Activated CD4-positive, CD25-positive, alpha-beta regulatory T cell treated with anti-CD3 and anti-CD28 coated beads, Interleukin-2, amount 50 U/mL, for 24 hours (primary cell): ENCODE measurements at places on chromosomes 3 and 15.

- ATAC-seq: peak; percentile 4
Measured at GRCh38 chr15:90994059-90994416, 297 bp downstream of the PRC1 start.

GRCh38 chr15:23629234-23629805, 18.3 kb downstream of the MAGEL2 start:
- no peak for ATAC-seq

GRCh38 chr3:111808439-111808838, 50.6 kb upstream of the PHLDB2 start:
- no peak for ATAC-seq

- no peak for ATAC-seq
Measured at GRCh38 chr3:94063496-94064119, 747 bp downstream of the NSUN3 start.

DNA sequence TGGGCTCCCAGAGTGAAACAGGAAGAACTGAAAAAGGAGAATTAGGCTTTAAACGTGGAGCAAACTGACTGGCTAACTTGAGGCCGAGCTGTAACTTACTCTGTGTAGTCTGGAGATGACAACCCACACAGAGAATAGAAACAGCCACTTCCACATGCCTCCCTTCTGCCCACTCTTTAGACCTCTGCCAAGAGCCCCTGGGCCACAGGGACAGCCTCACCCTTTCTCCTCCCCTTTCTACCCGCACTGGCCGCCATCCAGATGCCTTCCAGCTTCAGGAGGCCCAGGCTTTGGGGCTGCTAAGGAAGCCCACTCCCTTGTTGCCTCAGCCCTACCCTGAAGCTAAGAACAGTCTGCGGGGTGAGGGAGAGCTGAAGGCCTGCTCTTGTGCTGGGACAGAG, 6.8 kb downstream of the ARHGAP31 start:
- ATAC-seq: no peak

GRCh38 chr3:159150180-159150579, 348.3 kb downstream of the MFSD1 start:
- no peak for ATAC-seq

GRCh38 chr3:58260261-58260731, 22.7 kb downstream of the ABHD6 start:
- ATAC-seq: peak; percentile 72

- no peak for ATAC-seq
Measured at GRCh38 chr15:84649706-84650105, 4.4 kb downstream of the WDR73 start.

GRCh38 chr3:69511361-69511760, 125.5 kb upstream of the FRMD4B start:
- no peak for ATAC-seq

DNA sequence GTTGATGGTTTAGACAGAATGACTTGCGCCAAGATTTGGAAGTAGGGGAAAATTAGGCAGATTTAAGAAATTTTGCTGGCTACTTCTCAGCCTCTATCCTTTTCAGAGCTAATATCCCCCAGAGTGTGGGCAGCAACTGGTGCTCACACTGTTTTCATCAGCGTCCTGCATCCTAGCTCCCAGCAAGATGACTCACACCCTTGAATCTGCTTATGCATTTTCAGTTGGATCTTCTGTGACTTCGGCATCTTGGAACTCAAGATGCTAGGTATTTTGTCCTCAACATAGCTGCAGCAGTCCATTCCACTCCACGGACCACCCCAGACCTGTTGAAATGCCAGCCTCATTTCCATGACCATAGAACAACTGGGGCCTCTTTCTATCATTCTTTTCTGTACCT, 336.1 kb upstream of the NR2F2 start:
- no peak for ATAC-seq

DNA sequence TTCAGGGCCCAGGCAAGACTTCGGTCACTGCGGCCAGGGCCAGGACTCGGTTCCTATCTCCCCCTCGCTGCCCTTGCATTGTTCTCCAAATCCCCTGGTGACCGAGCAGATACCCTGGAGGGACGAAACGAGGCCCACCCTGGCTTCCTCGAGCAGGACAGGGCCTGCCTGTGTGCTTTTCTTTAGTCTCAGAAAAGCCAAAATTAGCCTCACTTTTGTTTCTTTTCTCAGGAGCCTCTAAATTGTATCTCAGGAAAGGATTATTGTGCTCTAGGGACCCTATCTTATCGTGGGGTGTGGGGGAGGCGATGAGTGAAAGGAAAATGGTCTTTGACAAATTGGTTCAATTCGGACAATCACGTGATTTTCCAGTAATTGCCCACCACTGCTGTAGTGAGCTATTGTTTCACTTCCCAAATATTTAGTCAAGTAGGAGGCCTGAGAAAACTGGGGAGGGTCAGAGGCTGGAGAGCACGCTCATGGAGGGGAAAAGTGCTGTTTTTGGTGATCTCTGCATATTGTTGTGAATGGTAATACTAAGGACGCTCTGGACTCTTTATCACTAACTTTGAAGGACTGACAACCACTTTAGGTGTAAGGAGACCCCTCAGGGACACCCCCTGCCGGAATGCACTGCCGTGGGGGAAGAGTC, 61.6 kb downstream of the TMEM44 start:
- ATAC-seq: no peak

- ATAC-seq: no peak
Measured at GRCh38 chr15:58576657-58577056, 144.9 kb downstream of the LIPC start.

DNA sequence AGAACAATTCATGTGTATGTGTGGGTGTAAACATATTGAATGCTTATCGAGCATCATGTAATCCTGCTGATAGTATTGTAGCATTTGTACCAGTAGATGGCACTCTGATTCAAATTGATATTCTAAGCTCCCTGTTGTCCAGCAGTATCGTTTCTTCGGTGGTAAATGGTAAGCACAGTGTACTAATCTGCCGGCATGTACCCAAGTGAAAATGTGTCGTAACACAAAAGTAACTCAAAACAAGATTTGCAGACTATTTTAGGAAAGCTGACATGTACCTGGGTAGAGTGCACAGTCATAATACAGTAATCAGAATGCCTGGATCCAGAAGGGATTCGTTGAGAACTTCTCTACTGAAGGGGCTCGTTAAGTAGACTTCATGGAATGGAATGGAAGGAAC, 31.7 kb upstream of the MNS1 start:
- ATAC-seq: peak; percentile 67

DNA sequence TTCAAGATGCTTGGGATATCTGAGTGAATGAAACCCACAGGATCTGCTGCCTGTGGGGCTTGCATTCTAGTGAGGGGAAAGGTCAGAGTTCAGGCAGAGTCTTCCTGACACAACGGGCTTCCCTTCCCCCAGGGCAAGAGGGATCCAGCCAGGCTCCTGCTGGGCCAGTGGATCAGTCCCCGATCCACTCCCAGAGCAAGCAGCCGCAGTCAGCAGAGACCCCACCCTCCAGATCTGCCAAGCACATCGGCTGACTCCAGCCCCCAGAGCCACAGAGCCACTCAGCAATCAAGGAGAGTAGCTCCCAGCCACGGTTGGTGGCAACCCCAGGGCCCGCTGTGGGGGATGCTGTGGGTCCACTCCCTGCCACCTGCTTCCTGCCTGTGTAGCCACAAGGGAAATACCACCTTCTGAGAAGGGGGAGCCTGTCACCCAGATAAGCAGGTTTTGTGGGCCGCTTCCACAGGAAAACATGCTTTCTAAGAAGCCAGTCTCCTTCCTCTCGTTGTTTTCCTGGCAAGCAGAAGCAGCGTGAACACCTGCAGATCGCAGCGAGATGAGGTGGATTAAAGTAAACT, 44.9 kb downstream of the CPN2 start:
- ATAC-seq: peak; percentile 30

DNA sequence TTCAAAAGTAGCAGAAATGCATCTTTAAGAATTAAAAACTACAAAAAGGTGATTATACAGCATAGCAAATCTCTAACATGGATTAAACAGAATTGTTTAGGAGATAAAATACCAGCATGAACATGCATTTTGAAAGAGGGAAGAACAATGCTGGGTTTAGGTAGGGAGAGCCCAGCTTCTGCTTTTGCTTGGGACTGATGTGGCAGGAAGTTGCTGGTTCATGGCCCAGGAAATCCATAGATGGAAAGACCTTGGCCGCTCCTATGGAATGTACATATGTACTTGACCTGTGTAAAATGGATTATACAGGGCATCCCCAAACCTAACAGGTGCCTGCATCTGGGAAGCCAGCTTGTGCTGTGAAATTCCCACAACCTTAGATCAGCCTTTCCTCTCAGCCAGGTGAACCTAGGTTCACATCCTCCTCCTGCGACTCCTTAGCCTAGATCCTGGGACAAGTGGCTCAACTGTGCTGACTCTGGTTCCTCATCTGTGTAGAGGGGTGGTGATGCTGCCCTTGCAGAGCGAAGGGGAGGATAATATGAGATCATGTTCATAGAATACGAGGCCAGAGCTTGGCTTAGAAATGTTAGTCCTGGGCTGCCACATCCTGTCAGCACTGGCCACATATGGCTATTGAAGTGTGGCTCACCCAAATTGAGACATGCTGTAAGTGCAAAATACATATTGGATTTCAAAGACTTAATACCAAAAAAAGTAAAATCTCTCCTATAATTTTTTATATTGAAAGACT, 47.0 kb upstream of the PLXNA1 start:
- ATAC-seq: no peak

- no peak for ATAC-seq
Measured at GRCh38 chr15:91752081-91752785, 101.3 kb upstream of the SLCO3A1 start.

DNA sequence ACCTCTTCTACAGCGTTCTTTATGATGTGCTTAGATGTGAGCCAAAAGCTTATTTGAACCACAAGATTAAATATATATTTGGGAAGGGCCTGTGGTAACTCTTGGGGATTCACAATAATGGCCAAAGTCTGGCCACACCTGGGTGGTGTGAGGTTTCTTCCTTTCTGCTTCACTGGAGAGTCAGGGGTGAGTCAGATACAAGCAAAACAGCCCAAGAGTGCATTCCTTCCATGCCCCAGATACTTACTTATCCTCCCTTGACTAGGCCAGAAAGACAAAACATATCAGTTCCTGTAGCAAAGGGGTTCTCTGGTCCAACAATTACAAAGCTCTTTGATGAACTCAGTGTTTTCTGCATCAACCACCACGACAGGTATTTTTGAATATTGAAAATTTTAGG, 941 bp downstream of the ZBED2 start:
- no peak for ATAC-seq

DNA sequence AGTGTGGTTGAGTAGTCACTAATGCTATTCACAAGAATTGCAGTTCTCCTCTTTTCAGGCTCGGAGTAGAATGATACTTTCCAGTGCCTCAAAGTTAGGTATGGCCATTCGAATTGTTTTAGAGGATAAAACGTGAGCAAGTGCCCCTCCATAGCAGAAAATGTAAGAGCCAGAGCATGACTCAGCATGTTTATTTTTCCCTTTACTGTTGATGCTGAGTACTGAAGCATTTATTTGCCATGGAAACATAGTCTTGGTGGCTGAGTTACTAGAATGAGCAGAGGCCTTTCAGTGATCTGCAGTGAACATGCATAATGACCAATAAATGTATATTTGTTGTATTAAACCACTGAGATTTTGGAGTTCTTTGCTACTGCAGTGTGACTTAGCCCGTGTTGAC, 540.6 kb downstream of the NLGN1 start:
- ATAC-seq: no peak

GRCh38 chr15:94416820-94417219, 185.5 kb downstream of the MCTP2 start:
- no peak for ATAC-seq

DNA sequence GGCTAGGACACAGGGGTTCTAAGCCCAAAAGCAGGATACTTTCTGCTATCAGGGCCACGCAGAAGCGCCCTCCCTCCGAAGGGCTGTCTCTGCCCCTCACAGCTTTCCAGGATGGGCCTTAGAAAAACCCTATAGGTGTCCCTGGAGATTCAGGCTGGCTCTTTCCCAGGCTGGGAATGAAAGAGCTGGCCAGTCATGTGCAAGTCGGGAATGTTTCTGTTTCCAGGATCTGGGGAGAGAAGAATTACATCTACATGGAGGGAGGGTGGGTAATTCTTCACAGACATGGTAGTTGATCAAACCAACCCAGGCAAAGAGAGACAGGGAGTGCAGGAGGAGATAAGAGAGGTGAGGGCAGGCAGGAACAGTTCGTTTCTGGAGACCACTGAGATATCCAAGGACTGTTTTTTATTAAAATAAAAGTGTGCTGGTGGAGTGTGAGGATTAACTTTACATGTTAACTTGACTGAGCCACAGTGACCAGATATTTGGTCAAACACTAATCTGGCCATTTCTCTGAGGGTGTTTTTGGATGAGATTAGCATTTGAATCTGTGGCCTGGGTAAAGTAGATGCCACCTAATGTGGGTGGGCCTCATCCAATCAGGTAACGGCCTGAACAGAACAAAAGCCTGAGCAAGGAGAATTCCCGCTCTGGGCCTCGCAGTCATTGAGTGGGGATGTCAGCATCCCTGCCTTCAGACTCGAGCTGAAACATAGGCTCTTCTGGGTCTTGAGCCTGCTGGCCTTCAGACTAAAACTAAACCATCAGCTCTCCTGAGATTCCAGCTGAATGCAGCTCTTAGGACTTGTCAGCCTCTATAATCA, 15.3 kb downstream of the NUP210 start:
- ATAC-seq: no peak

DNA sequence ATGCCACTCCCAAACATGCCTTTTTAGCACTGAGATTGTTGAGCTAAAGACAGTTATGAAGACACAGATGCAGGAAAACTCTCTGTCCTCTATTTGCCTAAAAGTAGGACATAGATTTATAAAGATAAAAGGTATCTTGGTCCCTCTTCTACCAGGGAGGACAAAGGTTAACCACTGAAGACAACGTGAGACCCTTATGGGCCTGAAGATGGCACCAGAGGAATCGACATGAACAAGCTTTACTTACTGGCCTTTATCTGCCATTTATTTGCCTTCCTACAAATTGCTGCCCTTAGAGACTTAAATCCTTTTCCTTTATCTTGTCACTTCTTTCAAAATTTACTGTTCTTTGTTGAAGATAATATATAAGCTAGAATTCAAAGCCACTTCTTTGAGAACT, 109.7 kb upstream of the FAM3D start:
- ATAC-seq: no peak

DNA sequence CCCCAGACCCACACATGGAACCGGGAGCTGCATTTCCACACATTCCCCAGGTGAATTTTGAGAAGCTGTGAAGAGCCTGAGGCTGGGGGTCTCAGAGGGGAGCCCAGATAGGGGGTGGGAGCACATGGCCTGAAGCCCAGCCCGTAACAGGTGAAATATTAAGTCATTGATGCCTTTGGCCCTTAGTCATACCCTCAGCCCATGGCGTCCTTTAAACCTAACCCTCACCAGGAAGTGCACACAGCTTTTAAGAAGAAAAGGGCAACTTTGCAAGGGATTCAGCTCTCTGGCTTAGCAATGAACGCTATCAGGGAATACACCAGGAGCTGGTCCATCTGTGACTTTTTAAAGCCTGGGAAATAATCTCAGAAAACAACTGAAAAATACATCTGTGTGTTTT, 40.6 kb downstream of the WNT7A start:
- no peak for ATAC-seq
